ENCODE measurements at places on chromosomes 4 and X.

- no peak for DNase-seq
Observed at GRCh38 chr4:176939445-176939844, 146.7 kb upstream of the VEGFC start.

GRCh38 chrX:131262738-131263679, 26.1 kb downstream of the IGSF1 start:
- no peak for DNase-seq

- DNase-seq, result no peak
Observed at GRCh38 chrX:107601326-107601725, 27.0 kb upstream of the PRPS1 start.

GRCh38 chr4:70855464-70855863, 15.8 kb upstream of the GRSF1 start:
- no peak for DNase-seq

Data from BJ (cell line).